ENCODE measurements at places on chromosomes 16 and 17.

- no peak for DNase-seq
These were observed 235.9 kb downstream of the FOXL1 start for GRCh38 chr16:86814256-86814655.

DNA sequence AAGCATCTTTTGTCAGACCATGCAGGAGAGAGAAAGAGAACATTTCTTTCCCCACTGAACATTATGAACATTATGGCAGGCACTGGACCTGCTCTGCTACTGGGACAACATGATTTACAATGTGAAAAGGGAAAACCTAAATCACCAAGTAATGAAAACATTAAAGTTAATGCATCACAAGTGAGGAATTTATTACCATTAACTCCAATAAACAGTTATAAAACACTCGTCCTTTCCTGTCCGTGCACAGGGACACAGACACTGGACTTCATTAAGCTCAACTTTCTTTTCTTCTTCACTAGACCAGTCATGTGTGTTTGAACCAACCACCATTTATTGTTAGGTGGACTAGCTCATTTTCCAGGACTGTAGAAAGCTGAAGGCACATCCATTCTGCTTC lies 95.4 kb downstream of the SNX11 start:
- no peak for DNase-seq

GRCh38 chr16:797120-797420 lies 3.5 kb downstream of the GNG13 start:
- DNase-seq = no peak

GRCh38 chr17:17479209-17479608 lies 2.4 kb downstream of the MED9 start:
- no peak for DNase-seq

GRCh38 chr16:54282928-54283724 lies 3.5 kb downstream of the IRX3 start:
- DNase-seq = no peak

- DNase-seq = no peak
These were observed 26.7 kb upstream of the TOX3 start for GRCh38 chr16:52573365-52574299.

GRCh38 chr16:66131156-66131807 lies 235.2 kb upstream of the CDH5 start:
- DNase-seq = no peak

- DNase-seq = no peak
These were observed 78.1 kb upstream of the DHX40 start for GRCh38 chr17:59487161-59487873.

DNA sequence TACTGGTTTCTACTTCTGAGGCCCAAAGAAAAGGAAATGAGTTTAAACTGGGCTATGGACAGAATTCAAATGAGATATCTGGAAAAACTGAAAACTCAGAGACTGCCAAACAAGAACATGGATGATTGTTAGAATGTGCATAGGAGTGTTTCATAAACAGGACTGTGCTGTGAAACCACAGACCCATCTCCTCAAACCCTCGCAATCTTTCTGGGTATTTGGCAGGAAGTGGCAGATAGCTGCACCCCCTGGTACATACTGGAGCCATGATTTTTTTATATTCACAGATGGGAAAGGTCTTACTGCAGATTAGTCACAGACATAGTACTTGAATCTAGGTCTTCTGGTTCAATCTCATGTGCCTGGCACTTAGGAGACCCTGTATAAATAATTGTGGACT lies 145.0 kb downstream of the CCDC182 start:
- no peak for DNase-seq

GRCh38 chr17:74737299-74738050 lies 419 bp downstream of the RAB37 start:
- DNase-seq = no peak

DNA sequence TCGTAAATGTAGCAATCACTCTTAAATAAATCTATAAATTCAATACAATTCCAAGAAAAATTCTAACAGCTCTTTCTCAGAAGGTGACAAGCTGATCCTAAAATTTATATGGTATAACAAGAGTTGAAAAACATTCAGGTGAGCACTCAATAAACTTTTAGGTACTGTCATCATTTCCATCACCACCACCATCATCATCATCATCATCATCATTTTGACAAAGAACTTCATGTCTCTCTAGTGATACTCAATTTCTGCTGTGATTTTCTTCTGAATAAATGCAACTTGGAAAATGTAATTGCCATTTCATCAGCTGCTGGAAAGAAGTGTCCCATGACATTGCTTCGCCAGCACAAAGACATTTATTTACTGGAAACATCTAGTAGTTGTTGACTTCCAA lies 222.9 kb upstream of the IRX5 start:
- DNase-seq = no peak

- DNase-seq = no peak
These were observed 33.1 kb downstream of the HS3ST2 start for GRCh38 chr16:22847100-22847499.

DNA sequence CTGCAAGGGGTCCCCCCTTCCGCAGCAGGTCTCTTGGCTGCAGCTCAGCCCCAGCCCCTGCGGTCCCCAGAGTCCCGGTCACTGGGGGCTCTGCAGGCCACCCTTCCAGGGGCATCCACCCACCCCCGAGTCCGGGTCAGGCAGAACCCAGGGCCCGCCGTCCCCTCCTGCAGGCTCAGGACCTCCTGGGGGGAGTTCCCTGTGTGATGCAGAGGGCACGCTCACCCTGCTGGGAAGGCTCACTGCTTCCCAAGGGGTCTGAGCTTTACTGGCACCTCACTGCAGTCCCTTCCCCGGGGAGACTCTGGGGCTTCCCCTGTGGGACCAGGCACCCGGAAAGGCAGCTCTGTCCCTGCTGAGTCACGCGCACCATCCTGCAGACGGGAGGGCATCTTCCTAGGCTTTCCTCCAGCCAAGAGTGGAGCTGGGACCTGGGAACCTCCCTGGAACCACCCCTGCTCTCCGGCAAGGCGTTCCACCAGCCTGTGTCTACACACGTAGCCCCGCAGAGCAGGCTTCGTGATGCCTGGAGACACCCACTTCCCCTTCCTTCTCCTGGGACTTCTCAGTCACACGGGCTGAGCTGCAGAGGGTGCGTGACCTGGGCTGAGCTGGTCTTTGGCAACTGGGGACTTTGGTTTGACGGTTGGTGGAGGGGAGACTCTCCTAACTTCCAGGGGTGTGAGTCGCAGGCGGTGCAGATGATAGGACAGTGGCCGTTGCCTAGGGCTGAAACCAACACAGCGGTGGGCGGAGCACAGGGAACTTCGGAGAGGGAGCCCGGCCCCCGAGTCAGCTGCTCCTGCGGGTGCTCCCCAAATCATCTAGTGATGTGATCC lies 23.4 kb downstream of the SLC25A10 start:
- DNase-seq = no peak

- DNase-seq = no peak
These were observed 10.5 kb downstream of the TFAP4 start for GRCh38 chr16:4262303-4262835.

- DNase-seq = no peak
These were observed 13.3 kb upstream of the MRPL38 start for GRCh38 chr17:75917917-75918445.

DNA sequence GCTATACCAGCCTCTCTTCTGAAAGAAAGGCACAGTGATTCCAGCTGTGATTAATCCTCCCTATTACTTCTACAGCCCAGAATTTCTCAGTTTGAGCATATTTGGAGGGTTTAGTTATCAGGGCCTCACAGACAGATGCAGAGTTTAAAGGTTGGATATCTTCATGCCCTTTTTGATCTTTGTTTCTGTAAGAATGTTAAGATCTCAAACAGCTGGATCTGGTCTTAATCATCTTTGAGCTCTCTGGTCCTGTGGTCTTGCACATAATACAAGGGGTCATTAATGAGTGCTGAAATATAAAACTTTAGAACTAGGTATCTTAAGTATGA lies 9.1 kb upstream of the ARL2BP start:
- DNase-seq = no peak

DNA sequence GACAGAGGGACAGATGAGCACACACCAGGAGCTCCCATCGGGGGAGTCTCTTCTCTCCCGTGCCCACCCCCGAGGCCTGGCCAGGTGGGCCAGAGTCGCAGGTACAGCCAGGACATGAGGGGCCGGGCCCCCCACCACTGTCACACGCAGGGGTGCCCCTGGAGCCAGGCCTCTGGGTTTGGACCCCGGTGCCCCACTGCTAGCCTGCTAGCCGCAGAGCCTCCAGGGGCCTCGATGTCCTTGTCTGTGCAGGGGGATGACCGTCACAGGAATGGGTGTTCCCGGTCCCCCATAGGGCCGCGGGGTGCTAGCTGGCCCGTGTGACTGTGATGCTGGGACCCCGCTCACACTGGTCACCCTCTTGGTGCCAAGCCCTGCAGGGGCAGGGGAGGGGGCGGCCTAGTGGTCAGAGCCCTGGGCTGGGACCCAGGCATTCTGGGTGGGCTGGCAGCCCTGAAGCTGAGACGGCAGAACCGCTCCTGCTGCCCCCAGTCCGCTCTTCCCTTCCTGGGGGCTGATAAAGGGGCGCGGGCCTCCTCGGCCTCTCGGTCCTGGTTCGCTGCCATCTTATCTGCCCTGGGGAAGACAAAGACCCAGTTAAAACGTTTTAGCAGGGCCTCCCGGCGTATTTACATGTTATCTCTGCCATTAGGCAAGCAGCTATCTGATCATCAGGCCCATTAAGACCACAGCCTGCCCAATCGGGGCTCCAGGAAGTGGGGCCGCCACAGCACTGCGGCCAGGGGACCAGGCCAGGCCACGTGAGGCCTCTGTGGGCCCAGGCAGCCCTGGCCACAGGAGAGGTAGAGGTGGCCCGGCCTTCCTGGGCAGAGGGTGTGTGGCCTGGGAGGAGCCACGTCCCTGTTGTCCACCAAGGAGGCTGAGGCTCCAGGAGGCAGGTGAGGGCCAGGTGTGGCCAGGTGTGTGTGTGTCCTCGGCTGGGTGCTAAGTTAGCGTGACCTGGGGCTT lies 57.2 kb upstream of the ZC3H18 start:
- no peak for DNase-seq

DNA sequence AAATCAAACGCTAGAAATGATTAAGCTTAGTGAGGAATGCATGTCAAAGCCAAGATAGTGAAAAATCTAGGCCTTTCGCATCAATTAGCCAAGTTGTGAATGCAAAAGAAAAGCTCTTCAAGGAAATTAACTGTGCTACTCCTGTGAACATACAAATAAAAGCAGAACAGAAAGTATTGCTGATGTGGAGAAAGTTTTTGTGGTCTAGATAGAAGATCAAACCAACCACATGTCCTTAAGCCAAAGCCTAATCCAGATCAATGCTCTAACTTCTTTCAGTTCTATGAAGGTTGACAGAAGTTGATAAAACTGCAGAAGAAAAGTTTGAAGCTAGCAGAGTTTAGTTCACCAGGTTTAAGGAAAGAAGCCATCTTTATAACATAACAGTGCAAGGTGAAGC lies 1044.6 kb downstream of the CDH11 start:
- no peak for DNase-seq

GRCh38 chr16:27112093-27112811 lies 45.5 kb downstream of the C16orf82 start:
- no peak for DNase-seq

DNA sequence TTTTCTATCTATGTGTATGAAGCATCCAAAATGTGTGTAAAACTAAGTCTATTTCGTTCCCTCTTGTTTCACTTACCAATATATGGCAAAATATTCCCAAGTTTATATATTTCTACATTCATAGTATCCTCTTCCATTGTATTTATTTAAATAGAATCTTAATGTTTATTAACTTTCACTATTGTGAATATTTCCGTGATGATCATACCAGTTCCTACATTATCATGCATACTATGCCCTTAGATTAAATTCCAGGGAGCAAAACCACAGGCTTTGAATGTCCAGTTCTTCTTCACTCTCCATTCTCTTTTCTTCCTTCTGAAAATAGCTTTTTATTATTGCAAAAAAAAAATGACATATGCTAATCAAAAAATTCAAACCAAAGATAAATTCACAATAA lies 4.0 kb downstream of the MAP2K6 start:
- no peak for DNase-seq

- no peak for DNase-seq
These were observed 157.3 kb downstream of the AATF start for GRCh38 chr17:37106049-37106448.

DNA sequence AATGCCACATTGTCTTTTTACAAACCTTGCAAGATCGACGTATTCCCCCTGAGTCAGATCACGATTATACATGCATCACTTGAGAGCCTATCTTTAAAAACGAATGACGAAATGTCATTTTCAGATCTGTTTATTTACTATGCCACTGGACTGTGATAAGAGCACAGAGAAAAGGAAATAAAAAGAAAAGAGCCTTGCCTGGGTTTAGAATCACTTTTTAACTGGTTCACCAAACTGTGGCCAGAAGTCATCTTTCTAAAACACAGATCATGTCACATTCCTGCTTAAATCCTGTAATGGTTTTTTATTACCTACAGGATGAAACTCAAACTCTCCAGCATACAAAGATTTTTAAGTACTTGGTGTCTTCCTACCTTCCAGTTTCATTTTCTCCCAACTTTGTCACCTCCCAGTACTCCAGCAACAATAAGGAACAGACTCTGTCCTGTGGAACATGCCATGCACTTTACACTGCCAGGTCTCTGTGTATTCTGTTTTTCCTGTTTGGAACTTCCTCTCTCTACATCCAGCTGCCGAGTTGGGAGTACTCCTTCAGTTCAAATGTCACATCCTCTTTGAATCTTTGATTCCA lies 91.5 kb downstream of the SNX11 start:
- no peak for DNase-seq

DNA sequence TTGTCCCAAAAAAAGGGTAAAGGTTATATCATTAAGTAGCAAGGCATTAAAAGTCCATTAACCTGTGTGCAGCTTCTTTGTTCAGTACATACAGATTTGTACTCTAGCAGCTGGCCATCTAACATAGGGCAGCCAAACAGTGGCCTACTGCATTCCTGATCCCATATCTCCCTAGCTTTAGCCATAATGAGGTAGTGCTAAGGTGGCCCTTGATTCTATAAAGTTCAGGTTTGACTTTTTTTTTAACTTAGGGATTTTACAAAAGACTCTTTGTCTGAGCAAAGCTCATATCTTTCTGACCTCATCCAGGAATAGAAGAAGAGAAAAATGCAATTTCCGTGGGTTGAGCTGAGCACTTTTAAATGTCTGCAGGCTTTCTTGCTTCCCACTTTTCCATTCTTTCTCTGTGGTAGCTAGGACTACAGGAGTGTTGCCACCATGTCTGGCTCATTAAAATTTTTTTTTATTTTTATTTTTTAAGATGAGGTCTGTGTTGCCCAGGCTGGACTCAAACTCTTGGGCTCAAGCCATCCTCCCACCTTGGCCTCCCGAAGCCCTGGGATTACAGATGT lies 19.5 kb upstream of the CDC6 start:
- DNase-seq = no peak

DNA sequence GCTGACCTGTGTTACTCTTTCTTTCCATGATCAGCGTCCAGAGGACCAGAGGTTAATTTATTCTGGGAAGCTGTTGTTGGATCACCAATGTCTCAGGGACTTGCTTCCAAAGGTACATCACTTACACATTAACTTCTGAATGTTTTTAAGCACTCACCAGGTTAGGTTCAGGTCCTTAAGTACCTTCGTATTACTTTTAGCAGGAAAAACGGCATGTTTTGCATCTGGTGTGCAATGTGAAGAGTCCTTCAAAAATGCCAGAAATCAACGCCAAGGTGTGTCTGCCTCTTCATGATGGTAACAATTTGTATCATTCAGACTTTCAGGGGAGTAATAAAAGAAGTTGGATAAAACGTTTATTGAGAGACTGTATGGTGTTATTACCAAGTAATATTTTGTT lies 3.3 kb downstream of the HERPUD1 start:
- DNase-seq = no peak
